Nephron progenitor cell (in vitro differentiated cells): ENCODE measurements at places on chromosomes 4 and X.

DNA sequence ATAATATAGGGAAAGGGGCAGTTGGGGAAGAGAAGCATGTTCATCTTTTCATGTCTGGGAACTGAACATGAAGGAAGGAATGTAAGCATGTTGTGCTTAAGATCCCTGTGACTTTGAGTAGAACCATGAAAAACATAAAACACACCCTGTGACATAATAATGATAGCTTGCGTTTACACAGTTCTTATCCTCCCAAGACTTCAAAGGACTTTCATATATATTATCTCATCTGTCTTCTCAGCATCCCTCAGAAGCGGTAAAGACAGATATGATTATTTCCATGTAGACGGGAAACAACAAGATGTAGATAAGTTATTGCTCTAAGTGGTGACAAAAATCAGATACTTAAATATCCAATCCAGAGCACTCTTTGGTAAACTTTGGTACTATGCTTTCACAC, 3.3 kb upstream of the SH3RF1 start:
- H3K27me3 ChIP-seq: peaks cover 25% of the 10 kb centered on the region
- no peak for DNase-seq
- no peaks in the 10 kb centered on the region for H3K36me3 ChIP-seq
- H3K4me3 ChIP-seq: no peak overlapping the region

- no peaks in the 10 kb centered on the region for H3K36me3 ChIP-seq
- no peaks in the 10 kb centered on the region for H3K27me3 ChIP-seq
- no peak for DNase-seq
- no peak overlapping the region for H3K4me3 ChIP-seq
- no peak overlapping the region for H3K27ac ChIP-seq
These were observed 132.3 kb upstream of the NR3C2 start for GRCh38 chr4:148574502-148574901.

DNA sequence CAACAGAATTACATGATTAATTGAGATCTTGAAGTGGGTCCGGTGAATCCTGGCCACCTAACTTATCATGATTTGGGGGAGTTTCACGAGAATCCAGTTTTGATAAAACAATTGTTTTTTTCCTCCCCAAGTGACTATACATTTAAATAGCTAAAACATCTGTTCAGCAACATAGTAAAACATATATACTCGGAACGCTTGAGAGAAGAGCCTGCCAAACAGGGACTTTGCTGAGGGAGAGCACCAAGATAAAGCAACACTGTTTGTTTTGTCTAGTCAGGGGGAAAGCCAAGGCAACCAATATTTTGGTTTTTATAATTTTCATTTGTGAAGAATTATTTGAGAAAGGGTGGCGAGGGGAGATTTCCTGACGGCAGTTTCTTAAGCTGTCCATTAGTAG, 381 bp downstream of the PHEX start:
- no peak overlapping the region for H3K4me3 ChIP-seq
- no peak for DNase-seq
- no peaks in the 10 kb centered on the region for H3K36me3 ChIP-seq
- H3K4me1 ChIP-seq: peaks cover 14% of the 10 kb centered on the region

DNA sequence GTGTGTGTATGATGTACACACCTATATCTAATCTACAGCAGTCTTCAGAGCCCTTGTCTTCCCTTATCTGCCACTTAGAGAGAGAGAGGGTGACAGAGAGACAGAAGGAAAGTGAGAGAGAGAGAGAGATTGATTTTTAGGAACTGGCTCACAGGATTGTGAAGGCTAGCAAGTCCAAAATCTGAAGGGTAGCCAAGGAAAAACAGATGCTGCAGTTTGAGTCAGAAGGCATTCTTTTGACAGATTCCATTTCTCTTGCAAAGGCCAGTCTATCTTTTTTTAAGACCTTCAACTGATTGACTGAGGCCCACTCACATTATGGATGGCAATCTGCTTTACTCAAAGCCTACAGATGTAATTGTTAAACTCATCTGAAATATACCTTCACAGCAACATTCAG, 664.0 kb upstream of the IGFBP7 start:
- no peak overlapping the region for H3K27ac ChIP-seq
- H3K36me3 ChIP-seq: no peaks in the 10 kb centered on the region
- no peaks in the 10 kb centered on the region for H3K27me3 ChIP-seq
- no peak for DNase-seq
- H3K4me1 ChIP-seq: no peaks in the 10 kb centered on the region

DNA sequence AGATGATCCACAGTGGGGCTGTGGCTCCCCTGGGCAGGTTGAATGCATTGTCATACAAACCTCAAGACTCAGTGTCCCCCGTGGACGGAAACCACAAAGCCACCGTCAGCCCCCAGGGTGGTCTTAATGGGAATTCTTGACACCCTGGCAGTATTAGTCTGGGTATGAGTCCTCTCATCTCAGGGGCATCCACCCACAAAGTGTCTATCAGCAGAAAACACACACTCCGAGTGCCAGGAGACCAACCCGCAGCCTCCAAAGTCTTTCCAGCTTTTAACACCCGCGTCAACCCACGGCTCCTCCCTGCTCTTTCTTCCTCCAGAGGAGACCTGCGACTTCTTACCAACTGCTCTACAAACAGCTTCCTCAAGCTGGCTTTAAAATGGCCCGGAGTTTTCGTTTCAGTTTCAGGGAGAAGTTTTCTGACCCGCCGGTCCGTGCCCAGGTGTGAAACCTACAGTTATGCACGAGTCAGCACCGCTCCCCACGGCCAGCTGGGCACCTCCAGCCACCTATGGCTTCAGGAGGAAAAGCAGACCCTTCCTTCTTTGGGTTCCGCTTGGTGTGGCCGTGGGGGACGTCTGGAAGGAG, 14.4 kb upstream of the ASMTL start:
- peak overlapping the region; percentile 39 for H3K27ac ChIP-seq
- H3K27me3 ChIP-seq: peaks cover 8% of the 10 kb centered on the region
- DNase-seq: no peak
- H3K36me3 ChIP-seq: no peaks in the 10 kb centered on the region

GRCh38 chrX:29913647-29914046, 301.7 kb upstream of the MAGEB2 start:
- H3K27ac ChIP-seq: no peak overlapping the region
- no peak overlapping the region for H3K4me3 ChIP-seq
- H3K4me1 ChIP-seq: no peaks in the 10 kb centered on the region
- no peaks in the 10 kb centered on the region for H3K27me3 ChIP-seq
- no peak for DNase-seq
- no peaks in the 10 kb centered on the region for H3K36me3 ChIP-seq

DNA sequence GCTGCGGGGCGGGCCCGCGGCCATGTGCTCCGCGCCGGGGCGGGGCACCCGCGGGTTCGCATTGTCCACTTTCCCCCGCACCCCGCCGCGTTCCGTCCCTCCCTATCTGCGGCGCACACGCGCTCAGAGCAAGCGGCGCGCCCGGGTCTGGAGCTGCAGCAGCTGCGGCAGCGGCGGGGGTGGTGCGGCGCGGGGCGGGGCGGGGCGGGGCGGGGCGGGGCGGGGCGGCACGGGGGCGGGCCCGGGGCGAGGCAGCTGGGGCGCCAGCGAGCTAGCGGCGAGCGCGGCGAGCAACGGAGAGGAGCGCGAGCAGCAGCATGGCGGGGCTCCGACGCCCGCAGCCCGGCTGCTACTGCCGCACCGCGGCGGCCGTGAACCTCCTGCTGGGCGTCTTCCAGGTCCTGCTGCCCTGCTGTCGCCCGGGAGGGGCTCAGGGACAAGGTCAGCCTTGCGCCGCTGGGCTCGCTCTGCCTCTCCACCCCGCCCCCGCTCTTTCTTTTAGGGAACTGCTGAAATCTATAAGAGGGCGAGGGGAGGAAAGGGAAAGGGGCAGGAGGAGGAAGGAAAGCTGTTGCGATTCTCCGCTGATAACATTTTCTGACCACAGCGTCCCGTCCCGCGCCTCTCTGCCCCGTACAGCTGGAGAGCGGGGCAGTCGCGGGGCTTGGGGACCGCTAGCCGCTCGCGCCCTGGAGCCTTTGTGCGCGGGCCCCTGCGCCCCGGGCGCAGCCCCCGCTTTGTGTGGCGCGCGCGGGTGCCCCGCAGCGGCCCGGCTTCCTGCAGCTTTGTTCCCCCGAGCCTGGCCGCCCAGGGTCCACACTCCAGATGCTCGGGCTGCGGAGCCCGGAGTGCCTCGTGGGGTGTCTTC, at the start of gene TMEM131L:
Gene TMEM131L, plus strand, starts transcription at position 280 of the 868 bp plus-strand sequence. Its CDS starts 38 bp downstream, at position 318.
- peaks cover 4% of the 10 kb centered on the region for H3K36me3 ChIP-seq
- H3K4me1 ChIP-seq: peaks cover 47% of the 10 kb centered on the region
- peak; percentile 78 for DNase-seq

DNA sequence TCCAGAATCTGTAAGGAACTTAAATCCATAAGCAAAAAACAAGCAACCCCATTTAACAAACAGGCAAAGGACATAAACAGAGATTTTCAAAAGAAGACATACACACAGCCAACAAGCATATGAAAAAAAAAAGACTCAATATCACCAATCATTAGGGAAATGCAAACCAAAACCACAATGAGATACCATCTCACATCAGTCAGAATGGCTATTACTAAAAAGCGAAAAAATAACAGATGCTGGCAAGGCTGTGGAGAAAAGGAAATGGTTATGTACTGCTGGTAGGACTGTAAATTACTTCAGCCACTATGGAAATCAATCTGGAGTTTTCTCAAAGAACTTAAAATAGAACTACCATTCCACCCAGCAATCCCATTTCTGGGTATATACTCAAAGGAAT, 156.8 kb upstream of the RADX start:
- H3K4me1 ChIP-seq: no peaks in the 10 kb centered on the region
- H3K27ac ChIP-seq: no peak overlapping the region
- H3K27me3 ChIP-seq: peaks cover 6% of the 10 kb centered on the region

GRCh38 chr4:10315638-10316037, 141.6 kb downstream of the ZNF518B start:
- no peak overlapping the region for H3K27ac ChIP-seq
- no peak overlapping the region for H3K4me3 ChIP-seq
- peaks cover 11% of the 10 kb centered on the region for H3K27me3 ChIP-seq
- H3K36me3 ChIP-seq: no peaks in the 10 kb centered on the region
- DNase-seq: no peak
